ENCODE measurements at places on chromosomes 3 and 15.
A peak's percentile ranks its signal among the peaks of the same experiment; 100 is the strongest.

DNA sequence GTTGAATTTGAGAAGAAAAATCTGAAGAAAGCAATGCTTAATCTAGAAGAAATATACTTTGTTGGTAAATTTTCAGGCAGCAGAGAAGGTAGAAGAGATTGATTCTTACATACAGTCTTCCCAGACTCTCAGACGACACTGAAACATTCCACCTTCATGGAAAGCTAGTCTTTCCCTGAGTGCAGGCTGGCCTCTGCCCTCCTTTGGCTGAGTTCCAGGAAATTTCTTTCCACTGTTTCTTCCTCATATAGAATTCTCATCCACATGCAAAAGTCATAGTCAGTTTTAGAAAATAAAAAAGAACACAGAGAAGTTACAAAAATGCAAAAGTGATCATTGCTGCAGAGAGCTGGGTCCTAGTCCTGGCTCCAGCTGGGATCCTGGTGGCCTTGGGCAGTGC is 142.5 kb upstream of the PRR23C start:
- no peak for DNase-seq

DNA sequence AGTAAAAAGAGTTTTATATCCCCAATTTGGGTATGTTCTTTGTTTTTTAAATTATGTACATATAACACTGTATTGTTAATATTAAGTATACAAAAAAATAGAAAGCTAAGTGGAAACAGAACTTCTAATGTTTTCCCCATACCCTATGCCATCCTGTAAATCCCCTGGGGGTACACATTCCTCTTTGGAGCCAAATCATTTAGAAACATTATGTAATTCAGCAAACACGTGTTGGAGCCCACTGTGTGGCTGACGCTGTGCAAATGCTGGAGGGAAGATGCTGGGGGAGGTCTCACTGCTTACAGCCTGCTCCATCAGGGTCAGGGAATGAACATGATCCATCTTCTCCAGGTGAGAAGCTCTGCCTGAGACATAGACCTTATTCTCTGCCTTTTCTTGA is 52.8 kb downstream of the CRTC3 start:
- peak; percentile 25 for DNase-seq

- DNase-seq = no peak
Observed at GRCh38 chr3:22239011-22239410, 488.0 kb upstream of the ZNF385D start.

- no peak for DNase-seq
Observed at GRCh38 chr15:91896341-91897055, 43.0 kb downstream of the SLCO3A1 start.

DNA sequence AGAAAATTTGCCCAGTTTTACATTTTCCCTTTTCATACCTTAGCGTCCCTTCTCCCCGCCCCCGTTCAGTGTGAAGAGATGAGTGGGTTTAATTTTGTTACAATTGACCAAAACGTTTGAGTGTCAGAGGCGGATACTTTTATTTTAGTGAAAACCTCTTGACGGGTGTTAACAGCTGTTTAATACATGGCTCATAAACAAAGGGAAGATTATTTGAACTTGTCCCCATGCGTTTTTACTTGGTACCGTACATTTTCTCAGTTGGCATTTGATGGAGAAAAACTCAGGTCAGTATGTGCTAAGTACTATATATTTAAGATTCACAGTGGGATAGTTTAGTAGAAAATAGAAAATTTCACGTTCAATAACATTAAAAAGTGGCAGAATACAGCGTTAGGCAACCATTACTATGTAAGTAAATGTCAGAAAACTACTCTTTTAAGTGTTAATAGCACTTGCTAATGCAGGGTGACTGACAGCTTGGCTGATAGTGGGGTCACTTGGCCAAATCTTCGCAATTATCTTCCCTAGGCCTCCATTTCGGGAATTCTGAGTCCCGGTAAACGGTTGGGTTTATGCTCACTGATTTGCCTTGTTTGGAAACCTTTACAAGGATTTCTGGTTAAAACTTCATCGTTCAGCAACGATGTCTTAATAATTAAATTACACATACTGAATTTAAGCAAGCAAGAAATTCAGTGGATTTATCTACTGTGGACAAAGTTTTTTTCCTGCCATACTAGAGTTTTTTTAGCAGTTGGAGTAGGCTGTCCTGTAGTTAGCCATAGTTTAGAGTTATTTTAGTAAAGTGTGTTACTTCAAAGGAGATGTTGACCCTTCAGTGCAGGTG is 4.8 kb downstream of the CHD2 start:
- DNase-seq = no peak

GRCh38 chr3:99351122-99351521 is 287.3 kb upstream of the COL8A1 start:
- DNase-seq = peak; percentile 70
